ENCODE measurements at places on chromosomes 11 and 22. TPM values are rescaled to one million over a fixed set of nuclear protein-coding genes. Genes with fewer than 3 reads are reported as not detected.

GRCh38 chr11:75233754-75234172, 6.8 kb upstream of the TPBGL start:
- DNase-seq = no peak

DNA sequence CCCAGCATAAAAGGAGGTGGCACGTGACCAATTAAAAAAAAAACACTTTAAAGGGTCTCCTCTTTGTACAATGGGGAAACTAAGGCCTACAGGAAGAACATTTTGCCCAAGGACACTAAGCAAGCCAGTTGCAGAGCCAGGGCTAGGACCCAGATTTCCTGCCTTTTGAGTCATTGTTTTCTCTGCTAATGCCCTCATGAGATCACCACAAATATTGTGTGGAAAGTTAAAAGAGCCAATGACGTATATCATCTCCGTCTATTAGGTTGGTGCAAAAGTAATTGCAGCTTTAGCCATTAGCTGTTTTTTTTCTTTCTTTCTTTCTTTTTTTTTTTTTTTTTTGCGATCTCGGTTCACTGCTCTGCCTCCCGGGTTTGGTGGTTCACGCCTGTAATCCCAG, 24.1 kb upstream of the LRRC32 start:
- DNase-seq = no peak

- no peak for DNase-seq
Observed at GRCh38 chr11:65932558-65932919, 12.7 kb upstream of the TSGA10IP start.

- DNase-seq = no peak
Observed at GRCh38 chr11:112806876-112807275, 154.3 kb upstream of the NCAM1 start.

GRCh38 chr11:64378335-64378880, 19.4 kb downstream of the RPS6KA4 start:
- DNase-seq = no peak

DNA sequence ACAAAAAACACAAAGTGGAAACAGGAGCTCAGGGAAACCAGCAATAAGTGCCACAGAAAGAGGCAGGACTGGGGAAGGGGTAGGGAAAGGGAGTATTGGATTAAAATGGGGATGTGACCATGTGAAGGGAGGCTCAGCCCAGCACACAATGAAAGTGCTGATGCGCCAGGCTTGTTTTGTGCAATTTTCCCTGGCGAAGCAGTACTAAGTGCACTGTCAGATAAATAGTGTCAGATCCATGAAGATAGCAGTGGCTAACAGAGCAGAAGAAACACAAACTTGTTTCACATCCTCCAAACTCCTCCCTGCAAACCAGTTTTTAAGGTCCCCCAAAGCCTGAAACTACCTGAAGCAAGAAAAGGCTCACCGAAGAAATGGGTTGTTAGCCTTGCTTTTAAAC, 50.7 kb upstream of the RAPSN start:
- no peak for DNase-seq

- no peak for DNase-seq
Observed at GRCh38 chr11:23284631-23285030, 424.4 kb upstream of the CCDC179 start.

GRCh38 chr11:114463999-114464398, 24.7 kb downstream of the REXO2 start:
- no peak for DNase-seq

DNA sequence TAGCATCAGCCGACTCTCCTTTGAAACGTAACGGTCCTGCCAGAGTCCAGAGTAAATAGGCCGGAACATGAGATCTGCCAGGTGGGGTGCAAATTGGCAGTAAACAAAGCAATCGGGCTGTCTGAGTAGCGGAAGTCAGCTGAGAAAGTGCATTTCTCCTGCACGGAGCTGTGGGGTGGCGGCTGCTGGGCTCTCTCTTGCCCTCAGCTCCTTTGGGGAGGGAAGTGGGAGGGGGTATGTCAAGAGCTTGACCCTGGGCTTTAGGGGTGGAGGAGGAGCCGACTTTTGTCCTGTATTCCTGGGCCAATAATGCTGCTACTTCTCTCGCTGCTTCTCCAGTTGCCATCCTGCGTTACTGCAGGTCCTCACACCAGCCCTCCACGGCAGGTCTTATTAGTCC, 11.6 kb downstream of the GRIK4 start:
- no peak for DNase-seq

DNA sequence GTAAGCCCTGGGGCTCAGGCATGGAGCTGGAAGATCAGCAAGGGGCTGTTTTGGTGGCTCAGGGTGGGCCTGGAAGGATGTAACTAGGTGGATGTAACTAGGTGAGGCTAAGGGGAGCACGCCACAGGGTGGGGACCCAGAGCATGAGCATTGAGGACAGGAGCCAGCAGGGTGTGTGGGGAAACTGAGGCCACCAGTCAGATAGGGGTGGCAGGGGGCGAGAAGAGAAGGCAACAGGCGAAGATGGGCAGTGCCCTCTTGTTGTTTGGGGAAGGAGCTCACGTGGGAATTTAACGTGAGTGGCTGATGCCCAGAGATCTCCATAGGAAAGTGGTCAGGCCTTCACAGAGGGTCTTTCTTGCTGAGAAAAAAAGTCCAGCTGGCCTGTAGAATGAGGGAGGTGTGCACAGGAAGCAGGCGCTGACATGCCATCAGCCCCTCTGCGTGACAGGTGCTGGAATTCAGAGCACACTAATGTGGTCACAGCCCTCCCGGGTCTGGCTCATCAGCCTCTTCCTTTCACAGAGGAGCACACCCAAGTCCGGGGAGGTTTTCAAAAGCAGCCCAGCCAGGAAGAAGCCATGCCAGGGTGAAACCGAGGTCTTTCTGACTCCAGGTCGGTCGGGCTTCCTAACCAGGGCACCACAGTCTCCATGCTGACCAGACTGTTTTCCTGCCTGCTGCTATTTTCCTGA, 54.6 kb upstream of the PAX6 start:
- no peak for DNase-seq

DNA sequence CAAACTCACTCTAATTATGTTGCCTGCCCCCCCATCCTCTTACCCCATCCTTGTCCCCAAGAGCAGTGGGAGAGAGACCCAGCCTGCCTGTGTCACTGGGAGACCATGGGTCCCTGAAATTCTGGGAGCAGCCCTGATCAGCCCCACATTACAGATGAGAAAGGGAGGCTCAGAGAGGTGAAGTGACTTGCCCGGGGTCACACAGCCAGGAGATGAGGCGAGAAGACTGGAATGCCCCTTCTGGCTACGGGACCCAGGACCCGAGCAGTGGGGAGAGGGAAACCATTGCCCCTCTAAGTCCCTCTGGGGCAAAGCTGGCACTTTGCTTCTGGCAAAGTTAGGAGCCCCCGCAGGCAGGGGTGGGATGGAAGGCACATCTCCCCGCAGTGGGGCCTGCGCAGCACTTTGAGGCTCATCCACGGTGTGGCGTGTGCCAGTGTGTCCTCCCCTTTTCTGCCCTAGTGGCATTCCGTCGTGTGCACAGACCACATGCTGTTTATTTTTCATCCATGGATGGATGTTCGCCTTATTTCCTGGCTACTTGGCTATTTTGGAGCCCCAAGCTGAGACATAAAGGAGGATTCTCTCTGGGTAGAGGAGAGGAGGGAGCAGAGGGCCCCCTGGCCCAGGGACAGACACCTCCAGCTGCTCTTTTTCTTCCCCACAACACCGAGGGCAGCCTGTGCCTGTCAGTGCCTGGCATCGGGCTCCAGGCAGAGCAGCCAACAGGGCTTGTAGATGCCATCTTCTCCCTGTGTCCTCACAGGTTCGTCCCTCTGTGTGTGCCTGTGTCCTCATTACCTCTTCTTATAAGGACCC, 3.7 kb upstream of the FGF3 start:
- no peak for DNase-seq

- DNase-seq = no peak
Observed at GRCh38 chr11:7874056-7874455, 57.0 kb downstream of the OR10A6 start.

DNA sequence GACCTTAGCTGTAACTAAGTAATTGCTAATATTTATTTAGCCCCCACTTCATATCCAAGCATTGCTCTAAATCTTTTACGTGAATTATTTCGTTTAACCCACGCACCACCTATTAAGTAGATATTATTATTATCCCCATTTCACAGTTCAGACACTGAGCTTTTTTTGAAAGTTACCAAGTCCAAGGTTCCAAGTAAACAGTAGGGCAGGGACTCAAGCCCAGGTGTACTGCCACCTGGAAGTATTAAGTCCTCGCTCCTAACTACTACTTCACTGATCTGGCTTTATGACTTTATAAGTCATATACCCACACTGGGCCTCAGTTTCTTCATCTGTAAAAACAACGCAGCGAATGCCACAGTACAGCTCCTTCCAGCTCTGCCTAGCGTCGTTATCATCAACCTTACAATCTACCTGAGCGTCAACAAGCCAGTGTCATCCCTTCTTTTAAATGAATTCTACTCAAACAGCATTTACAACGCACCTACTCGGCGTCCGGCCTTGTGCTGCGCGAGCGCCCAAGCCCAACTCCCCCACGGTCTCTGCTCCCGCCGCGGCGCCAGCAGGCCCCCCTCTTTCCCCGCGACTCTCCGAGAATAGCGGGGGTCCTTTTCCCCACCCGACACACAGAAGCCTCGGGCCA, 624 bp downstream of the TMEM41B start:
- DNase-seq = no peak

DNA sequence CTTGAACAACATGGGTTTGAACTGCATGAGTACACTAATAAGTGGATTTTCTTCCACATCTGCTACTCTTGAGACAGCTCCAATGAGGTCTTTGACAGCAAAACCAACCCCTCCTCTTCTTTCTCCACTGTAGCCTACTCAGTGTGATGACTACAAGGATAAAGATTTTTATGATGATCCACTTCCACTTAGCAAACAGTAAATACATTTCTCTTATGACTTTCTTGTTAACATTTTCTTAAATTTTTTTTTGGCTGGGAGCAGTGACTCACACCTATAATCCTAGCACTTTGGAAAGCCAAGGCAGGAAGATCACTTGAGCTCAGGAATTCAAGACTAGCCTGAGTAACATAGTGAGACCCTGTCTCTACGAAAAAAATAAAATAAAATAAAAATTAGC, 9.9 kb upstream of the EIF4G2 start:
- no peak for DNase-seq

DNA sequence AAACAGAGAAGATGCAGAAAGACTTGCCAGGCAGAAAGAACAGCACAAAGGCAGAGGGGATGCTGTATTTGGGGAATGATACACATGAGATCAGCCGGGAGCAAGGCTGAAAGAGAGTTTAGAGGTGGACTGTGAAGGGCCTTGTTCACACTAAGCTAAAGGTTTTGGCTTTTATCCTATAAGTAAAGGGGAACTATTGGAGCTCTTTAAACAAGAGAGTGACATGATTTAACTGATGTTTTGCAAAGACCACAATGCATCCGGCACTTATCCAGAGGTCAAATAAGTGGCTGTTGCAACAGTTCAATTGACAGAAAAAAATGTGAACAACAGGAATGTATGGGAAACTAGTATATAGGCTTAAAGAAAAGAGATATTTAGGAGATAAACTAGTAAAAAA, 64.7 kb upstream of the RRAS2 start:
- no peak for DNase-seq

GRCh38 chr11:64260147-64260708, 8.9 kb downstream of the PLCB3 start:
- DNase-seq = no peak

- no peak for DNase-seq
Observed at GRCh38 chr22:18905540-18906409, at the start of gene DGCR6. DGCR6 (plus strand) TSS chr22:18906320; CDS start chr22:18906375, 55 bp downstream.

- DNase-seq = no peak
Observed at GRCh38 chr11:64713016-64713707, 9.8 kb downstream of the NRXN2 start.

- DNase-seq = no peak
Observed at GRCh38 chr11:119505861-119506260, 82.9 kb upstream of the THY1 start.

- DNase-seq = no peak
Observed at GRCh38 chr11:134363592-134363991, 31.8 kb downstream of the GLB1L2 start.

DNA sequence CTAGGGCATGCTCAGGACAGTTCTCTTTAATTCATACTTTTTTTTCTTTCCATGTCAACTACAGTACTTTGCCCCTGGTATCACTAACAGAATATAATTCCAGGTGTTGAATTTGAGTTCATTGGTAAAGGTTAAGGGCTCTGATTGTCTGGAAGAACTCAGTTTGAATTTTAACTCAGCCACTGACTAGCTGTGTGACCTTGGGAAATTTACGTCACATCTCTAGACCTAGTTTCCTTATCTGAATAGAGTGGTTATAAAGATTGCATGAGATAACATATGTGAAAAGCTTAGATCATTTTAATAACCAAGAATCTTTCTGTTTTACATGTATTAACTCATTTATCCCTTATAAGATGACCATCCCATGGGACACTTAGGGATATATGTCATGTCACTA, 15.8 kb upstream of the ZC3H12C start:
- DNase-seq = no peak

- DNase-seq = peak; percentile 45
Observed at GRCh38 chr11:68843052-68843561, 1.4 kb upstream of the CPT1A start.

DNA sequence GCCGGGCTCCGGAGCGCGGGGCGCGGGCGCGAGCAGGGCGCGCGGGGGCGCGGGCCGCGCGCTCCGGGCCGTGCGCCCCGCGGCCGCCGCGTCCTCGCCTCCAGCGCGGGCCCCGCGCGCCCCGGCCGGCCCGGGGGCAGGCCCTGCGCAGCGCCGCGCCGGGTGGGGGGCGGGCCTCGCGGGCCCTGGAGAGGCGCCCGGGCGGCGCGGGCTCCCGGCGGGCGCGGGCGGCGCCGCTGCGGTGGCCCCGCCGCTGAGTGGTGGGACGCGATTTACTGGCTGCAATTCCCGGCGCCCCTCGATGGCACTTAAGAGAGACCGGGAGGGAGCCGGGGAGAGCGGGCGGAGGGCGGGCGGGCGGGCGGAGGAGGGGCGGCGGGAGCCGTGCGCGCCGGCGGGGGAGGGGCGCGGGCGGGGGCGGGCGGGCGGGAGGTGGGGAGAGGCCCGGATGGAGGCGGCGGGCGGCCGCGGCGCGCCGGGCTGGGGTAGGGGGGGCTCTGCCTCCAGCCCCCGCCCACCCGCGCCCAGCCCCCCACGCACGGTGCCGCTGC, 73.2 kb upstream of the TCF20 start:
- DNase-seq = no peak

- DNase-seq = no peak
Observed at GRCh38 chr11:20035701-20036601, 124.3 kb downstream of the DBX1 start.

The TIMP3 gene
- not detected for total RNA-seq

The MRE11 gene
- total RNA-seq = 38.8 TPM

The OR5A1 gene
- total RNA-seq = not detected

The OR52I2 gene
- total RNA-seq = not detected

The PSMD13 gene
- 94.4 TPM for total RNA-seq

The KLHDC7B gene
- 6.2 TPM for total RNA-seq

The PHLDA2 gene
- total RNA-seq = 0.83 TPM

The CHADL gene
- total RNA-seq = 0.83 TPM

The SHISAL1 gene
- not detected for total RNA-seq

The BARX2 gene
- total RNA-seq = not detected

The GNG3 gene
- total RNA-seq = not detected

The OR2AG1 gene
- not detected for total RNA-seq

The PANX3 gene
- not detected for total RNA-seq

The TUBA8 gene
- 3.9 TPM for total RNA-seq

Data from naive thymus-derived CD8-positive, alpha-beta T cell (primary cell).